Transverse colon (tissue), 4 donors: ENCODE measurements at places on chromosomes 6 and 20. TPM values are rescaled to one million over a fixed set of nuclear protein-coding genes. Genes with fewer than 3 reads are reported as not detected.

GRCh38 chr6:107582086-107582485, 92.2 kb downstream of the SOBP start:
- no peak for DNase-seq

DNA sequence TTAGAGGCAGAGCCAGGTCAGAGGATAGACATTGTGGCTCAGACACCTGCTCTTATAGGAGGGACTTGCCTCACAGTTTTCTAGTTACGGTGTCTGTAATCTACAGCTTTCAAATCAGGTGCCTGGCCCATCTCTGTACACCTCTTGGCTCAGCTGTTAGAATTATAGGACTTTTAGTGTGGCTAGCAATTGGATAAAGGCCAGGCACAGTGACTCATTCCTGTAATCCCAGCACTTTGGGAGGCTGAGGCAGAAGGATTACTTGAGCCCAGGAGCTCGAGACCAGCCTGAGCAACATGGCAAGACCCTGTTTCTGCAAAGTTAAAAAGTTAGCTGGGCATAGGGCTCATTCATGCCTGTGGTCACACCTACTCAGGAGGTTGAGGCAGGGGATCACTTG, 20.0 kb downstream of the BRPF3 start:
- peak; percentile 56 for DNase-seq

The TMC2 gene
- not detected for total RNA-seq

The DLK2 gene
- total RNA-seq, result 0.95 TPM

The ARMH2 gene
- total RNA-seq, result not detected

The SLC17A3 gene
- not detected for total RNA-seq

The CPNE5 gene
- total RNA-seq, result 3.3 TPM
